ENCODE measurements at places on chromosomes 1 and 21. TPM values are rescaled to one million over a fixed set of nuclear protein-coding genes. Genes with fewer than 3 reads are reported as not detected.

The ERRFI1 gene
- 207 TPM for total RNA-seq

The ZSCAN20 gene
- 4.2 TPM for total RNA-seq

- H3K27ac ChIP-seq, result no peak overlapping the region
- no peak for DNase-seq
- H3K36me3 ChIP-seq, result no peaks in the 10 kb centered on the region
- peaks cover 6% of the 10 kb centered on the region for H3K4me1 ChIP-seq
- no peak overlapping the region for H3K4me3 ChIP-seq
These were observed 16.8 kb downstream of the SZRD1 start for GRCh38 chr1:16383888-16384287.

- peak overlapping the region; percentile 91 for H3K4me3 ChIP-seq
- H3K36me3 ChIP-seq, result no peaks in the 10 kb centered on the region
- H3K27ac ChIP-seq, result peak overlapping the region; percentile 88
- H3K27me3 ChIP-seq, result no peaks in the 10 kb centered on the region
- no peaks in the 10 kb centered on the region for H3K4me1 ChIP-seq
These were observed 1.1 kb downstream of the ERO1B start for GRCh38 chr1:236280438-236281197.

DNA sequence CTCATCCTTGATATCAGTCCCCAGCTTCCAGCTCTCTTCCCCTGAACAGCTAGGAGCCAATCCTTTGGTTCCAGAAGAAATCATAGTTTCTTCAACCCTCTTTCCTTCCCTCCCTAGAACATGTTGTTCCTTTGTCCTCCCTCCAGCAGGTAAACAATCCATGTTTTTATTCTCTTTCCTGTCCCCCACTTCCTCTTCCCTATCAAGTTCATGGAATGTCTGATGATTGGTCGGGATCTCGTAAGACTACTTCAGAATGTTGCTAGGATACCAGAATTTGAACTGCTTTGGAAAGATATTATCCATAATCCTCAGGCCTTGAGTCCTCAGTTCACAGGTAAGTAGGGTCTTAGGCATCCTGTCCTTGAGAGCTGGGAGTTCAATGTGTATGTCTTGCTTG, 23.1 kb upstream of the SLC27A3 start:
- H3K4me1 ChIP-seq, result no peaks in the 10 kb centered on the region
- H3K36me3 ChIP-seq, result no peaks in the 10 kb centered on the region
- no peak for DNase-seq
- H3K27ac ChIP-seq, result peak overlapping the region; percentile 69
- no peaks in the 10 kb centered on the region for H3K27me3 ChIP-seq
